ENCODE measurements at places on chromosomes 2 and 18. TPM values are rescaled to one million over a fixed set of nuclear protein-coding genes. Genes with fewer than 3 reads are reported as not detected.

Gene SCN3A
- 0.27 TPM for total RNA-seq

Gene EML6
- total RNA-seq, result 3.3 TPM

Gene FBXO15
- total RNA-seq, result 4.5 TPM

Gene ABCB11
- 0.08 TPM for total RNA-seq

Gene REG3A
- not detected for total RNA-seq

Gene CGREF1
- 0.68 TPM for total RNA-seq

Gene NEUROD1
- total RNA-seq, result not detected

Gene GCKR
- total RNA-seq, result not detected

Gene HOXD8
- total RNA-seq, result not detected

Gene IL36B
- total RNA-seq, result not detected

DNA sequence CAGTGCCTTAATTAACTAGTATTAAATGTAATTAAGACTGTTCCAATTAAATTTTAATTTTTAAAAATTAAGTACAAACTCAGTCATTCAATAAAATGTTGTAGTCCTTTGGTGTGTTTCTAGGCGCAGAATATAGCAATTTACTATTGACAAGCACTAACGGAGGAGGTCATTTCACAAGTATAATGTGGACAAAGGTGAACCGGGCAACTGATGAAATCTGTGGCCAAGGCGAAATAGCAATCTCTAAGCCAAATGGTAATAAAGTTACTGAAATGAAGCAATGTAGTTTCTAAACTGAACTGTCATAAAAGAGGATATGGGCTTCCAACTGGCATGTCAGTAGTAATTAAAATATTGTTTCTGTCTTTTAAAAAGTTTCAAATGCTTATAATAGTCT is 27.5 kb downstream of the FIGN start:
- H3K4me3 ChIP-seq, result no peak overlapping the region
- DNase-seq, result no peak
- H3K27ac ChIP-seq, result no peak overlapping the region
- no peaks in the 10 kb centered on the region for H3K36me3 ChIP-seq
- H3K27me3 ChIP-seq, result no peaks in the 10 kb centered on the region

GRCh38 chr2:162974771-162975170 is 136.2 kb upstream of the KCNH7 start:
- H3K4me3 ChIP-seq, result no peak overlapping the region
- H3K4me1 ChIP-seq, result no peaks in the 10 kb centered on the region
- no peaks in the 10 kb centered on the region for H3K36me3 ChIP-seq
- no peak for DNase-seq
- no peak overlapping the region for H3K27ac ChIP-seq
- no peaks in the 10 kb centered on the region for H3K27me3 ChIP-seq

GRCh38 chr2:239695106-239695727 is 294.4 kb upstream of the HDAC4 start:
- H3K4me1 ChIP-seq, result no peaks in the 10 kb centered on the region
- no peaks in the 10 kb centered on the region for H3K27me3 ChIP-seq
- H3K4me3 ChIP-seq, result no peak overlapping the region
- DNase-seq, result no peak
- no peak overlapping the region for H3K27ac ChIP-seq

DNA sequence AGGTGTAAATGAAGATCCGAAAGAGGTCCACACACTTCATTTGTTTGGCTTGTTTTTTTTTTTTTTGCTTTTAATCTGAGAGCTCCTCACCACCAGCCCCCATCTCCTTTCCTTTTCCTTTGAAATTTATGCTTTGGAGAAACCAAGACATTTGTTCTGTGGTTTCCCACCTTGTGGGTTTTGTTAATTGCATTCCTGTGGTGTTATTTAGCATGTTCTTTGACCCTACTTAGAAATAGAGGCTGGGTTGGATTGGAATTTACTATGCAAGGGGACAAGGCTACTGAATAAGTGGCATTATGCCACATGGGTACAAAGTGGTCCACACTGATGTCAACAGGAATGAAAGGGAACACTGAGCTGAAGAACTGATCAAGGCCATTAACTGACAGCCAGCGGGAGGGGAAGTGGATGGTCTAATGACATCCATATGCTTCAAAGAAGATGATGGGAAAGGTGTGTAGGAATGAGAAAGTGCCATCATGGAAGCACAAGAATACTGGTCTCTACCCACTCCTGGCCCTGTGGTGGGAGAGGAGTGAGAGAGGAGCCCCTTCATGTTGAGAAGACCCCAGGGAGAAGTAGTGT is 8.9 kb downstream of the CCL20 start:
- H3K27me3 ChIP-seq, result peaks cover 26% of the 10 kb centered on the region
- H3K36me3 ChIP-seq, result peaks cover 5% of the 10 kb centered on the region
- no peak for DNase-seq
- H3K4me3 ChIP-seq, result no peak overlapping the region
- H3K27ac ChIP-seq, result no peak overlapping the region
- H3K4me1 ChIP-seq, result no peaks in the 10 kb centered on the region

DNA sequence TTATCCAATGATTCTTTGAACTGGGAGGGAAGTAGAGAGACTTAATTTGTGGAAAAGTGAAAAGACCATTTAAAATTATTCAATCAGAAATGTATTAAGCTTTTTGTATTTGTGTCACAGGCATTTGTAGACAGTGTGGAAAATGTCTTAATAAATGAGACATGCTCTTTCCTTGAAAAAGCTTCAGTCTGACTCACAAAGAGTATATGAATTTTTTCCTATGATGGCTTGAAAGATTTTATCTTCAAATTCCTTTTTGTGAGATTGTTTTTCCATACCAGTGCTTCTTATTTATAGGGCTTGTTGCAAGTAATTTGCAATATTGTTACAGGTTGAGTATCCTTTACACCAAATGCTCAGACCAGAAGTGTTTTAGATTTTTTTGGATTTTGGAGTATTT is 39.5 kb downstream of the STON1 start:
- no peaks in the 10 kb centered on the region for H3K36me3 ChIP-seq
- no peak overlapping the region for H3K27ac ChIP-seq
- no peaks in the 10 kb centered on the region for H3K4me1 ChIP-seq
- no peak for DNase-seq

DNA sequence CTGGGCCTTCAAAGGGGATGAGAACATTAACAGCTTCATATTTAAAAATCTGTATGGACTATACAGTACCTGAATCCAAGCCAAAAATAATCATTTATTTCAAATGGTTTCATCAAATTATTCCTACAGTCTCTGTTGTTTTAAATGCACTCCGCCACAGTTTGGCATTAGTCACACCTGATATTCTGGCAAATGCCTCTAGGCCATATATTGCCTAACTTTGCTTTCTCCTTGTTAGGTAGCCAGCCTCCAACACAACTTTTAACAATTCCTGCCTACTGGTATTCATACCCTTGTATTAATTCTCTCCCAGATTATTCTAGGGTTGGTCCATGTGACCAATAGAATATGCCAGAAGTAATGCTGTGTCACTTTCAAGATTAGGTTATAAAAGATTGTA is 146.6 kb upstream of the FANCL start:
- H3K27ac ChIP-seq, result no peak overlapping the region
- H3K27me3 ChIP-seq, result no peaks in the 10 kb centered on the region
- no peaks in the 10 kb centered on the region for H3K4me1 ChIP-seq
- DNase-seq, result no peak
- H3K36me3 ChIP-seq, result no peaks in the 10 kb centered on the region

- DNase-seq, result no peak
- no peak overlapping the region for H3K27ac ChIP-seq
- no peak overlapping the region for H3K4me3 ChIP-seq
- no peaks in the 10 kb centered on the region for H3K27me3 ChIP-seq
- H3K36me3 ChIP-seq, result peaks cover 19% of the 10 kb centered on the region
- no peaks in the 10 kb centered on the region for H3K4me1 ChIP-seq
Observed at GRCh38 chr2:58207189-58207588, 33.9 kb downstream of the FANCL start.

GRCh38 chr2:238528953-238529781 is 102.4 kb downstream of the ASB1 start:
- no peak for DNase-seq
- no peak overlapping the region for H3K27ac ChIP-seq
- H3K4me1 ChIP-seq, result no peaks in the 10 kb centered on the region
- H3K36me3 ChIP-seq, result peaks cover 25% of the 10 kb centered on the region
- no peak overlapping the region for H3K4me3 ChIP-seq

GRCh38 chr2:24791452-24791851 is 1.7 kb downstream of the PTRHD1 start:
- no peak overlapping the region for H3K4me3 ChIP-seq
- DNase-seq, result no peak
- H3K36me3 ChIP-seq, result no peaks in the 10 kb centered on the region
- H3K27me3 ChIP-seq, result no peaks in the 10 kb centered on the region
- H3K27ac ChIP-seq, result no peak overlapping the region
- H3K4me1 ChIP-seq, result peaks cover 12% of the 10 kb centered on the region

DNA sequence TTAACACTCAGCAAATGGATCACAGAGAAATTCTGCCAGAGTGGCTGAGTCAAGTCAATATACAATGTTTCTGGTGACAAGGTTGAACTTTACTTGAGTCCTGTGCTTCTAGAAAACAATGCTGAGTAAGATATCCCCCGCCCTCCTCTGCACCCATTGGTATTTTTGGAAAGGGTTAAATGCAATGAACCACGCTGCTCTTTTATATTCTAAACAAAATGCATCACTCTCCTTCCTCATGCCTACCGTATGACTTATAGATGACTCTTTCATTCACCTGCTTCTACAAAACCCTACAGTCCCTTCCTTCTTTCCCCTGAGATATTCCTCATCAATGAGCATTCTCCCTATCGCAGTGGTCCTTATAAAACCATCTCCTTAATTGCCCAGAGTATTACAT is 168.8 kb downstream of the TXNL1 start:
- H3K27ac ChIP-seq, result no peak overlapping the region
- no peaks in the 10 kb centered on the region for H3K36me3 ChIP-seq
- no peak for DNase-seq
- no peaks in the 10 kb centered on the region for H3K27me3 ChIP-seq
- H3K4me1 ChIP-seq, result peaks cover 3% of the 10 kb centered on the region

DNA sequence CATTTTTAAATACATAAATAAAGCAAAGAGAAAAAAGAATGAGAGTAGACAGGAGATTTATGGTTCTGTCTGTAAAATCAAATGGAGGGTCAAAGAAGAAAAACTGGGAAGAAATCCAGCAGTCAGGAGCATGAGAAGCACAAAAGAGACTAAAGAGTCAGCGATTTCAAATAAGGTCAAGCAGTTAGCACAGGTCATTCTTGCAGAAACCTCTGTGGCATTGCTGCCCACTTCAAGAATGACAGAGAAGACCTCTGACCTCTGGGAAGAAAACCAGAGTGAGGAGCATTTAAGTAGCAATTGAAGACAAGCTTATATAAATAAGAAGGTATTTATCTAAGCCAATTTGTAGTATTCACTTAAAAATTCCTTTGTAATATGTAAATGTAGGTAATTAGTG is 172.0 kb upstream of the SPOPL start:
- no peaks in the 10 kb centered on the region for H3K36me3 ChIP-seq
- no peak for DNase-seq
- H3K4me3 ChIP-seq, result no peak overlapping the region
- no peaks in the 10 kb centered on the region for H3K4me1 ChIP-seq
- peaks cover 7% of the 10 kb centered on the region for H3K27me3 ChIP-seq

DNA sequence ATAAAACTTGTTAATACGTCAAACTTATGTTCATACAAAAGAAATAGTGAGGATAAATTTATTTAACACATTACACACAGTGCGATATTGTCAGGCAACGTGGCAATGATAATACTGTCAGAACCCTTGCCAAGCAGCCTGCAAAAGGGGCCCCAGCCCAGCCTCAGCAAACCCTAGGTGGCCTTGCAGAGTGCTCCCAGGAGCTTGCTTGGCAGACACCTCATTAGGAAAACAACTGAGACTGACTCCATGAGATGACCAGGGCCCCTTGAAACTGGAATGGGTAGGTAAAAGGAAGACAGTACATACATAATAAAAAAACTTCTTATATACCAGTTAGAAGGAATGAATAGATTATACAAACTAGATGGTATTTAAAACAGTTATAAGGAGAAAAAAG is 136.6 kb upstream of the EPC2 start:
- H3K4me3 ChIP-seq, result no peak overlapping the region
- DNase-seq, result no peak
- no peak overlapping the region for H3K27ac ChIP-seq
- H3K36me3 ChIP-seq, result peaks cover 2% of the 10 kb centered on the region

DNA sequence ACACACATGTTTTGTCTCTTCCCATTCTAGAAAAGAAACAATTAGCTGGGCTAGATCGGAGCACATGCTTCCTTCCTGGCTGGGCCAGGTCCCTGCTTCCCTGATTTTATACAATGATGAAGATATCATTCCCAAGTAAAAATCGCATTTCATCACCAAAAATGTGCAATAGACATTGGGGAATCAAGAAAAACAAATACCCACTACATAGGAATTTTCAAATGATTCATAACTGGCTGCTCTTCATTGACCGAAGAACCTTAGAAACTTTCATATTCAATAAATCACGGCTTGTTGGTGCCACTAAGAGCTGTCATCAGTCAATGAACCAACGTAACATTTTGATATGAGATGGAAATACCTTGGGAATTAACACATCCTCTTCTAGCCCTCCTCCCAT is 373.6 kb upstream of the TRIB2 start:
- H3K27ac ChIP-seq, result peak overlapping the region; percentile 9
- H3K4me3 ChIP-seq, result no peak overlapping the region
- H3K36me3 ChIP-seq, result no peaks in the 10 kb centered on the region
- H3K27me3 ChIP-seq, result no peaks in the 10 kb centered on the region
- no peaks in the 10 kb centered on the region for H3K4me1 ChIP-seq

- H3K36me3 ChIP-seq, result no peaks in the 10 kb centered on the region
- H3K4me3 ChIP-seq, result no peak overlapping the region
- no peaks in the 10 kb centered on the region for H3K4me1 ChIP-seq
- DNase-seq, result no peak
Observed at GRCh38 chr2:39571111-39571731, 94.5 kb upstream of the TMEM178A start.

- H3K36me3 ChIP-seq, result no peaks in the 10 kb centered on the region
- H3K27ac ChIP-seq, result no peak overlapping the region
- no peaks in the 10 kb centered on the region for H3K4me1 ChIP-seq
- no peak overlapping the region for H3K4me3 ChIP-seq
Observed at GRCh38 chr18:44693030-44693784, 12.5 kb downstream of the SETBP1 start.

GRCh38 chr2:119431155-119431975 is at the start of gene TMEM37:
TSS of gene TMEM37 (plus strand) at chr2:119431854. CDS start at chr2:119431904, 50 bp downstream.
- peak within 1 kb of the TSS; percentile 62 for H3K4me3 ChIP-seq
- H3K27ac ChIP-seq, result no peak within 1 kb of the TSS
- no peaks in the 10 kb centered on the region for H3K36me3 ChIP-seq
- DNase-seq, result no peak

All from naive thymus-derived CD8-positive, alpha-beta T cell (primary cell).